ENCODE measurements at places on chromosomes 7 and 10.

GRCh38 chr7:41122256-41122987, 580.5 kb downstream of the INHBA start:
- no peak for DNase-seq

- no peak for DNase-seq
Measured at GRCh38 chr7:84144480-84144879, 50.1 kb downstream of the SEMA3A start.

DNA sequence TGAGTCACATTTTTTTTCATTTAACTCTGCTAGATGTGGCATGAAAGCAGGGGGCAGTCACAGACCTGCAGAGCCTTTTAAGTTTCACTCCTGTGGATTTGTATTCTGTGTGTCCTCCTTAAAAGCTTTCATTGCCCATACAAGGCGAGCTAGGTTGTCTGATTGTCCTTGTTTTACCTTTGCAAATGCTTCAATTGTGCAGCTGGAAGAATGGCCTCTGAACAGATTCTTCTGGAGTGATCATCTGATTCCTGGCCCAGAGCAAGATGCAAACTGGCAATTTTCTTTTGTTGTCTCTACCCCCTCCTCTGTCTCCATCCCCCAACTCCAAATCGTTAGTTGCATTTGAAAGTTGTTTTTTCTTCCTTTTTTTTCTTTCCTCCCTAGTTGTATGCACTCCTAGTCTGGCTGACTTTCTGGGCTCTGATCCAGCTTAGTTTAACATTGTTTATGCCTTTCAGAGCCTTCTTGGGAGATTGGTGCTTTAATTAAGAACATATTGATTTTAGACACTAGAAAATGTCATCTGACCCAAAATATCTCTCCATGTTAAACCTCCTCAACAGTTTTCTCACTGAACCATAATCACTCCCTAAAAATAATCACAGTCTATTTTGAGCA, 150.2 kb downstream of the REEP3 start:
- DNase-seq: no peak

GRCh38 chr7:50828801-50829200, 46.1 kb upstream of the GRB10 start:
- DNase-seq: no peak

DNA sequence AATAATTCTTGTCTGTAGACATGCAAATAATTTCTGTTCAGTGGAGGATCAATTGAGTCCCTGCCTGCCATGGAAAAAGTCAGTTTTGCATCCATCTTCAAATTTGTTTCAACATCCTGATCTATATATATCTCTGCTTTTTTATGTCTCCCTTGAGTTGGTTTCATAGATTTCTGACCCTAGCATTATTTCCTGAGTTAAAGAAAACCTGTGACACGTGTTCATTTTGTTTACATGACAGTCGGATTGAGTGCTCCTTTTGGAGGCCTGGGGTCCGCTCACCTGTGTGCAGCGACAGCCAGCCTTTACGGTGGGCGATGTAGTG, 674 bp downstream of the MRPS24 start:
- no peak for DNase-seq

GRCh38 chr7:24924375-24924774, 55.6 kb downstream of the OSBPL3 start:
- no peak for DNase-seq

- DNase-seq: no peak
Measured at GRCh38 chr7:91352091-91352490, 87.9 kb downstream of the FZD1 start.

- DNase-seq: no peak
Measured at GRCh38 chr7:30175636-30176147, 40.9 kb downstream of the MTURN start.

- no peak for DNase-seq
Measured at GRCh38 chr10:95196046-95196445, 2.0 kb downstream of the ACSM6 start.

DNA sequence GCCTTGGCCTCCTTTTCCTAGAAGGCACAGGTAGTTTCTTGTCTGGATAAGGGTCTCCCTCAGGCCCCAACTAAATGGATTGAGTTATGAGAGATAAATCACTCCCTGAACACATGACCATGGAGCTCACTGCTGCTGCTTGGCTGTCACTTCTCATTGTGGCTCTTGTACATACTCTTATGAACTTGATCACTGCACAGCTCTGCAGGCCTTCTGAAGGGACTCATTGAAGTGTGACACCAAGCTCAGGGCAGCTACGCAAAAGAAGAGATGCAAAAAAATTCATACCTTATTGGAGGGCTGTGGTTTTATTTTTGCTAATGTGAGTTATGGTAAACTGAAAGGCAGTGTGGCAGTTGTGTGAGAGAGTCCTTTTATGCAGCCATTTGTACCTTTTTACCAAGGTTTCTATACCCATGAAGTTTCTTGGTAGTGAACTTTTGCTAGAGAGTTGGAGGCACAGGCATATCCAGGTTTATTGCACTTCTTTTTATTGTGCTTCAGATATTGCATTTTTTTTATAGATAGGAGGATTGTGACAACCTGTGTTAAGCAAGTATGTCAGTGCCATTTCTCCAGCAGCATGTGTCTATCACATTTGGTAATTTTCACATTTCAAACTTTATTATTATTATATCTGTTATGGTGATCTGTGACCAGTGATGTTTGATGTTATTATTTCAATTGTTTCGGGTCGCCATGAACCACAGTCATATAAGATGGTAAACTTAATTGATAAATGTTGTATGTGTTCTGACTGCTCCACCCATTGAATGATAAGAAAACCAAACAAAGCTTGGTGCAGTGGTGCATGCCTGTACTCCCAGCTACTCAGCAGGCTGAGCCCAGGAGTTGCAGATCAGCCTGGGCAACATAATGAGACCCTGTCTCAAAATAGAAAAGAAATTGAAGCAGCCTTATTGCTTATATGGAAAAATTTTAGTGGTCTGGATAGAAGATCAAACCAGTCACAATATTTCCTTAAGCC, 100.6 kb downstream of the LRRC4 start:
- DNase-seq: no peak
